Inflammatory macrophage (primary cell): ENCODE measurements at places on chromosomes 5 and 9.
A peak's percentile ranks its signal among the peaks of the same experiment; 100 is the strongest.

- DNase-seq, result no peak
Observed at GRCh38 chr5:78129597-78129996, 164.9 kb downstream of the AP3B1 start.

DNA sequence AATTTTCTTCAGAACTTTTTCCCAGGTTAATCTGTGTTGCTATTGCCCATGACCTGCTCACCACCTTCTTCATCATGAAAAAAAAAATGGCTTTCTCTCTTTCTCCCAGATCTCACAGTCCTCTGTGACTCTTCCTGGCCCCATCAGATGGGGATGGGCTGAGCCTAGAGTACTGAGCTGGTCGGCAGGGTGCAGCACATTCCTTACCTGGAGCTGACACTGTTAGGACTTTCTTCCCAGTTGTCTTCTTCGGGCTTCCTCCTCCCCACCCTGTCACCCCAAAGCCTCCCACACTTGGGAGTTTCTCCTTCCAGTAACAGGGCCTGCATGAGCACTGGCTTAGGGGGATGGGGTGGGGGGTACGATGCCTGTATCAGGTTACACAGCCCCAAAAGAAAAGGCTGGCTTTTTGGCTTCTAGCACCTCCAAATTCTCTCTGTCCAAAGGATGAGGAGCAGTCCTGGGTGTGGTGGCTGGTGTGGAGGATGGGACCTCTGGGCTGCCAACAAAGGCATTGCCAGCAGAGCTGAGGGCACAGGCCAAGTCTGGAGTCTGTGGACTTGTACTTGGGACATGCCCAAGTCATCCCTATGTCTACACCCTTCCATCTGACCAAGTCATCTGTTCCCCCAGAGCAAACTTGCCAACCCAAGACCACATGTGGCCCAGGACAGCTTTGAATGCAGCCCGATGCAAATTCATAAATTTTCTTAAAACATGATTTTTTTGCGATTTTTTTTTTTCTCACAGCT, 68.0 kb upstream of the HSPA9 start:
- DNase-seq, result no peak

GRCh38 chr5:115192098-115192497, 22.4 kb upstream of the TRIM36 start:
- no peak for DNase-seq

DNA sequence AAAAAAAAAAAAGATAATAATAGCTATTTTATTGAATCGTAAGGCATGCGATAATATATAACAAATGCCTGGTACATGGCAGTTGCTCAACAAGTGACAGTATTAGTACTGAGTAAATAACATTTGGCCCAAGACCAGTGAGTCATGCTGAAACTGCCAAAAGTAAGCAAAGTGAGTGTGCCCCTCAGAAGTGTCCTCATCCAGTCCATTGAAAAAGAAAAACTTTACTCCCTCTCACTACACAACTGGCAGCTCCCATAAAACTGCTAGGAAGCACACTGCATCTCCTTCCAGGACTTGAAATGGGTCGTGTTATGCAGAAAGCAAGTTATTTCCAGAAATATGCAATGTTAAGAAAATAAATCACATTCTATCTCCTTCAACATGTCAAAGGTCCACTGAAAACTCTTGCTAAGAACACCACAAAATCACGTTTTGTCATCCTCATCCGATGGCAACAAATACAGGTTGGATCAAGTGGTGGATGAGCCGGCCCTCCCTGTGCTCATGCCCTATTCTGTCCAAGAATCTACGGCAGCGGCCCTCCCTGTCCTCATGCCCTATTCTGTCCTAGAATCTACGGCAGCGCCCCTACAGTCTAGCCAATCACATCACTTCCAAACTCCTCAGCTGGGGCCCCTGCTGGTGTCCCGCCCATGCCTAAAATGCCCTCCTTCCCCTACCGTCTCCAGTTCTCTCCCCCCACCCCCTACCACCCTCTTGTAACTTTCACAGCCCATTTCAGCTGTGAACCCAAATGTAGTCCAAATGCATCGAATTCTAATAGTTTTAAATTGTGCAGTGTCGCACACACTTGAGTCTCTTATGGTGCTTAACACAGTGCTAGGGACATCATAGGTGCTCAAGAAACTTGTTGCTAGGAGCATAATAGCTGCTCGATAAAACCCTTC, 12.5 kb downstream of the PTCH1 start:
- no peak for DNase-seq

DNA sequence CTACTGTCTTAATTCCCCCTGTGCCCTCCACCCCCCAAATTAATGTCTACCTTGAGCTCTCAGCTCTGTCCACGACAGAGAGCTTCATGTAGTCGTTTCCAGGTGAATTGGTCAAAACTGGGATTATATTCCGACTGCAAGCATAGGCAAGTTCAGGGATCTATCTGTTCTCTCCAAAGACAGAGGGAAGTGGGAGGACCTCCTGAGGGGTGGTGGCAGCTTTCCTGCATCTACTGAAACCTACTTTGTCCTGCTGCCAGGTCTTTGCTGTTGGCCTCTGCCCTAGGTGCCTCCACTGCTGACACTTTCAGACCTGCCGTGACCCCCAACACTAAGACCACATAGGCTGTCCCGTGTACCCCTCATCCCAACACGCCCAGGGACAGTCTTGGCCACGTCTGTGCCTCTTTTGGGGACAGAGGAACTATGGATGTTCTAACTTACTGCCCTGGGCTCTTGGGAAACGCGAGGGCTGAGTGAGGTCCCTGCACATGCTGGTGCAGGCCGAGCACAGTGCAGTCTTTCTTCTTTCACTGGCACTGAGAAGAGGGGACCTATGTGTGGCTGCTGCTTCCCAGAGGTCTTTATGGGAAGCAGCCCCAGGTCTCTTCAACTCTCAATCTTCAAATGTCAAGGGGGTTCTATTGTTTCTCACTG, 125.6 kb downstream of the NTRK2 start:
- DNase-seq, result no peak

GRCh38 chr9:130885484-130886375, 10.9 kb downstream of the QRFP start:
- DNase-seq, result no peak

DNA sequence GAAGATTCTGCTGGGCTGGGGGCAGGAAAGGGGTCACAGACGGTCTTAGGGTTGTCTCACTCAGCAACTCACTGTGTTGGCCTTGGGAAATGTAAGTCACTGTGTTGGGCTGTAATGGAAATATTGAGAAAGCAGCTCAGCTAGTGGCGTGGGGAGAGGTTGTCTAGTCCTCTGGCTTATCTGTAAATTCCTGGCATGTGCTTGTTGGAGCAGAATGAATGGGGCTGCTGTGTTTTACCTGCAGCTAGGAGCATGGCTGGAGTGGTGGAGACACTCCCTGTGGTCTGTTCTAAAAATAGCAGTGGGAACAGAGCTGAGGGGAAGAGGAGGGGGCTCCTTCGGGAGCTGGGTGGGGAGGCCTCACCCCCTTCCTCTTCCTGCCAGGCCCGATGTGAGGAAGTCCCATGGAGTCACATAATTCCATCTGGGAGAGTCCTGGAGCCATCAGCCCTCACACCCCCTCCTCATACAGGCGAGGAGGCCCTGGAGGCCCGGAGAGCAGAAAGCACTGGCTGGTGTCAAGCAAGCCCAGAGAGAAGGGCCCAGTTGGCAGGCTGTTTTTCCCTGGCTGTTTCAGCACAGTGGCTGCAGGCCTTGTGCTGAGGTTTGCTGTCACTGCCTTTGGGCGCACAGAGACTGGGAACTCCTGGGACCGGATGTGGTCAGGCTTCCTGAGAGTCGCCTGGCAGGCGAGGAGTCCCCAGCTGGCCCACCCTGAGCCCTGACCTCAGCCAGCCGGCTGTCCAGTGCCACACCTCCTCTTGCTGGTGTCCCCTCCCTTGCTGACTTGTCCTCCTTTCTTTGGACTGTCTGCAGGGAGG, 84.9 kb downstream of the RGS3 start:
- DNase-seq, result peak; percentile 59

- DNase-seq, result no peak
Observed at GRCh38 chr9:110248361-110248760, 7.9 kb downstream of the TXN start.

- DNase-seq, result no peak
Observed at GRCh38 chr9:94922098-94922607, 195.7 kb downstream of the AOPEP start.

DNA sequence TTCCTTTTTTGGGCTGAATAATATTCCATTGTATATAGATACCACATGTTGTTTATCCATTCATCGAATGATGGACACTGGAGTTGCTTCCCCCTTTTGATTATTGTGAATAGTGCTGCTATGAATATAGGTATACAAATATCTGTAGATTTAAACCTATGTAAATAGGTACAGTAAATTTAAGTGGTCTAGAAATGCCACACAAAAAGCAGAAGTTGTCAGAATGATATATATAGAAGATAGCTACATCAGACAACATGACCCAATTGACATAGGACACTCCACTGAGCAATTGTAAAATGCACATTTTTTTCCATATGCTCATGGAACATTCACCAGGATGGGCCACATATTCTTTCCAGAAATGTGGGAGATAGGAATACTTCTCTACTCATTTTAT, 77.6 kb downstream of the SMIM15 start:
- DNase-seq, result no peak

DNA sequence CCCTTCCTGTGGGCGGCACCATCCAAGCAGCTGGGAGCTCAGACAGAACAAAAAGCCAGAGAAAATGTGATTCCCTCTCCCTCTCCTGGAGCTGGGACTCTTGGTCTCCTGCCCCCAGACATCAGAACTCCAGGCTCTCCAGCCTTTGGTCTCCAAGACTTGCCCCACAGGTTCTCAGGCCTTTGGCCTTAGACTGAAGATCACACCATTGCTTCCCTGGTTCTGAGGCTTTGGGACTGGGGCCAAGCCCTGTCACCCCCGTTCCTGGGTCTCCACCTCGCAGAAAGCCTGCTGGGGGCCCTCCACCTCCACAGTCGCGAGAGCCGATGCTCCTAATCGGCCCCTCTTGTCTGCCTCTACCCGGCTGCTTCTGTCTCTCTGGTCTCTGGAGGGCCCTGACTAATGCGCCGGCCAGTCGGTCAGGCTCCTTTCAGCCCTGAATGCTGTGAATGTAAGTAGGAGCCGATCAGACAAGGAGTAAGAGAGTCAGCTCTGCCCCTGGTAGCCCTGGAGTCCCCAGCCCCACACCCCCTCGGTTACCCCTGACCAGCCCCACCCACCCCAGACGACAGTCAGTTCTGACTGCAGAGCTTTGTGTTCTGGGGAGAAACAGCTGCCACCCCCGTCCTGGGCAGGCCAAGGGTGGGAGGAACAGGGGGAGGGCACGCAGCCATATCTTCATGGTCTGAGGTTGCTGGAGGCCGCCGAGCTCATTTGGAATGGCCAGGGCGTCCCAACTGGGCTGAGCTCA, 57.5 kb downstream of the VAV2 start:
- no peak for DNase-seq

- DNase-seq, result no peak
Observed at GRCh38 chr5:115624994-115625393, 842 bp downstream of the TMED7 start.

- DNase-seq, result no peak
Observed at GRCh38 chr5:172920447-172920849, 38.8 kb upstream of the RPL26L1 start.

GRCh38 chr5:133723126-133723525, 110.8 kb upstream of the FSTL4 start:
- DNase-seq, result no peak

- DNase-seq, result no peak
Observed at GRCh38 chr5:74625742-74626241, 14.7 kb downstream of the ENC1 start.

- DNase-seq, result no peak
Observed at GRCh38 chr9:130160862-130161470, 11.2 kb upstream of the NCS1 start.

DNA sequence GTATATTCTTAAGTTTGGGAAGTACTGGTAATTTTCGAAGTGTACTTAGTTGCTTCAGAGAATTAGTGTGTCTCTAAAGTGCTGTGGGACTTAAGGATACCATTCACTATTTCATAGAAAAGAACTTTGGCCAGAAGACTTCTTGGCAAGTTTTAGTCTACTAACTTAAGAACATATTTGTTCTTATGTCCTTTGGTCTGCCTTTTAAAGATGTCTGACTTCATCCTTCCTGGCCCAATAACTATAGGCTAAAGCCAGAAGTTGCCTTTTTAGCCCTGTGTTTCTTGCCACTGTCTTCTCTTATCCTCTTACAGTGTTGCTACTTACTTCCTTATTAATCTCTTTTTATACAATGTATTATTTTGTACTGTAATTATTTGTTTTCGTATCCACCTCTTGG, 6.3 kb downstream of the RBM27 start:
- DNase-seq, result no peak

GRCh38 chr5:177403792-177404640, 3.6 kb upstream of the PFN3 start:
- DNase-seq, result peak; percentile 86

DNA sequence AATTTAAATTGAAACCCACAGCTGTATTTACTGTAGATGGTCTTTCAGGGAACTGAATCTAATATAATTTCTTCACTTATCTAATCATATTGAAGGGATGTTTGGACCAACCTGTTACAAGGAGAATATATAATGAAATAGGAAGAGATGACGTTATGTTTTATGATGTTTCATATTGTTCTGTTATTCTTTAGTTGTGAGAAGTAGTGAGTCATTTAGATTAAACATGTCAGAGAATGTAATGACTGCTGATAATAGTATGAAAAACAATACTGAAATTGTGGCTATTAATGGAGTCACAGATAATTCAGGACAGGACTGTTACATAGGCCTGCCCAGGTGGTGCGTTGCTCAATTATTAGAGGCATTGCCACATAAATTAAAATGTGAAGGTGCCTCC, 1993.4 kb downstream of the EFNA5 start:
- DNase-seq, result no peak

GRCh38 chr5:181152406-181152805, 5.0 kb downstream of the OR2V2 start:
- DNase-seq, result no peak

DNA sequence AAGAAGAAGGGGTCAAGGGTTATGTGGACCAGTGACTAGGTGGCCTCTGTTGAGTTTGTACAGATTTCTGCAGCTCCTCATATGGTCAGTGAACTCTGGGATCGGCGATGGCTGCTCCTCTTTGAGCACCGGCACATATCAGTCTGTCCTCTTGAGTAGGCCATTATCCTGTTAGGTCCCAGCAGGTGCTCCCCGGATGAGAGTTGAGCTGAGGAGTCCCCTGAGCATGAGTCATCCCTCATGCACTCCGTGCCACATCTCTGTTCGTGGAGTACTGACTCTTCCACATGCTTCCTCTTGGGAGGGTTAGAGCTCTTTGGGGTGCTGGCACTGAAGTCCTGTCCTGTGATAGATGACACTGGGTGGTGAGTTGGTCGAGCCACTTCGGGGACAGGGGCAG, 143.7 kb downstream of the PTTG1 start:
- no peak for DNase-seq

GRCh38 chr5:42013561-42013960, 88.5 kb downstream of the FBXO4 start:
- no peak for DNase-seq

DNA sequence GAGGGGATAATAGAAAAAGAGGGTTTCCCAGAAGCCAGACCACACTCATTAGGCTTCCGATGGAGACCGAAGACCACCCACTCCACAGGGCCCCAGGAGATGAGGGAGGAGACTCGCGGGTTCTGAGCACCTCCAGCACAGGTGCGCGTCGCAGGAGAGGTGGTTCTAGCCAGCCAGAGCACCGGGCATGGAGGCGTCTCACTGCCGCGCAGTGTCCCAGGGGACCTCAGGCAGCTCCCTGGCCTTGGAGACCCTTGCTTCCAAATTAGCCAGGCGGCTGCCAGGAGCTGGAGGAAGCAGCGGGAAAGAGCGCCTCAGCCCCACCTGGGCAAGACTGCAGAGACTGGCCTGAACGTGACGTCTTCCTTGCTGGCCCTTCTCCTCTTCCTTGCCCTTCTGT, 115.4 kb upstream of the FBXL7 start:
- DNase-seq, result no peak

GRCh38 chr9:79621916-79622575, 50.3 kb downstream of the TLE4 start:
- DNase-seq, result no peak
